Nucleus accumbens (tissue), 56 donors: ENCODE measurements at places on chromosomes 7 and 10.

GRCh38 chr10:110460111-110460809 lies 37.4 kb upstream of the DUSP5 start:
- DNase-seq: no peak

DNA sequence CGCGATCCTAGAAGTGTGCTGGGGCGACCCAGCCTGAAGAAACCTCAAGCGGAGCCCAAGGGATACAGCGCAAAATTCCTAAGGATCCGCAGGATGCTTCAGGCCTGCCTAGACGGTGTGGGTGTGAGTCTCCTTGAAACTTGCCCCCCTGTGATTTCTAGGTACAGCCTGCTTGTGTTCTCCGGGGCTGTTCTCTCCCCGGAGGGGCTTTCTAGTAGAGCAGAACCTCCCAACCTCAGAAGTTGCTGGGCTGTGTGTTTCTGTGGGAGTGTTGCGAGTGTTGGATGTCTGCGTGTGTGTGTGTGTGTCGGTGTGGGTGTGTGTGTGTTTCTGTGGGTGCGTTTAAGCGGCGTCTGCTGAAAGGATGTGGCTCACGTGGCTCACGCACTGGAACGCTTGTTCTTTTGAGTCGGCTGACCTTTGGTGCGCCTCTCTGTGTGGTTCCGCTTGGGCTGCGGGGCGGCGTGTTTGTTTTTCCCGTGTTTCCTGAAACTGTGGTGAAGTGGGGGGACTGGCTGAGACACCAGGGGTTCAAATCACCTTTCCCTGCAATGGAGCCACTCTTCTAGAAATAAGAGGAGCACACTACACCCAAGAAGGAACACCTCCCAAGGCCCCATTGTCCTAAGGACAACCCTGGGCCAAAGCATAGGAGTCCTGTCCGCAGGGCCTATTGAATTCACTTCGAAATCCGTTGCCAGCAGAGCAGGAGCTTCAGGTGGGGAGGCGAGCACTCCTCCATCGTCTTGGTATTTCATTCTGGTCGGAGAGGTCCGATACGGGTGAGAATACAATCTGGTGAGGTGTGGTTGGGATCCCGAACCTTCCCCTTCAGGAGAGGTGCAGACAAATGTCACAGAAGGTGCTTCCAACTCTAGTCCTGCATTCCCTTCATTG lies 25.1 kb upstream of the ZNF273 start:
- no peak for DNase-seq

- no peak for DNase-seq
Observed at GRCh38 chr7:157471259-157472125, 134.7 kb downstream of the DNAJB6 start.

DNA sequence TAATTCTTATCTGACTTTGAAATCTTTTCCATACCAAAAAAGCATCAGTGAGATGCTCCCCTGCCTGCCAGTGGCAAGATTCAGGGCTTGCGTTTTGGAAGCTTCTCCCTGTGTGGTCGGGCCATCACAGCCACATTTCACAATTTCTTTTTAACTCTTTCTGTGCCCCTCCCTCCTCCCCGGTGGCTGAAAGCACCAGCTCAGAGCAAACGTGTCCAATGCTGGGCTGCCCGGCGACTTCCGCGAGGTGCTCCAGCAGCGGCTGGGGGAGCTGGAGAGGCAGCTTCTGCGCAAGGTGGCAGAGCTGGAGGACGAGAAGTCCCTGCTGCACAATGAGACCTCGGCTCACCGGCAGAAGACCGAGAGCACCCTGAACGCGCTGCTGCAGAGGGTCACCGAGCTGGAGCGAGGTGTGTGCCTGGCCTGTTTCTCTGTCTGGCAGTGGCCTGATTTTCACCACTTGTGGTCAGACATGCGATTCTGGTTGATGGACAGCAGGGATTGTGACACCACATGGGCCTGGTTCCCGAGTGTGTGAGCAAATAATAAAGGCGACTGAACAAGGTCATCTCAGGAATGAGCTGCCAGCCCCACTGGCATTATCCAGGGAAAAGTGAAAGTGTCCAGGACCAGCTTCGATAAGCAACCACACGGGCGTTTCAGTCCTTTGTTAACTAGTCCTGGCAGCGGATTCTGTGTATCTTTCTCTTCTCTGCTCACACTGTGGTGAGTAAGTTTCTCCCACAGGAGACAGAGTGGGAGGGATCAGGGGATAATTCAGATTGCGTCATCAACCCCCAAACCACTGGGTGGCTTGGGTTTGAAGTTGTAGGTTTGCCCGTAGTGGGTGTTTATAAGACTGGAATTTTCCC lies 2.6 kb downstream of the NPTX2 start:
- no peak for DNase-seq

DNA sequence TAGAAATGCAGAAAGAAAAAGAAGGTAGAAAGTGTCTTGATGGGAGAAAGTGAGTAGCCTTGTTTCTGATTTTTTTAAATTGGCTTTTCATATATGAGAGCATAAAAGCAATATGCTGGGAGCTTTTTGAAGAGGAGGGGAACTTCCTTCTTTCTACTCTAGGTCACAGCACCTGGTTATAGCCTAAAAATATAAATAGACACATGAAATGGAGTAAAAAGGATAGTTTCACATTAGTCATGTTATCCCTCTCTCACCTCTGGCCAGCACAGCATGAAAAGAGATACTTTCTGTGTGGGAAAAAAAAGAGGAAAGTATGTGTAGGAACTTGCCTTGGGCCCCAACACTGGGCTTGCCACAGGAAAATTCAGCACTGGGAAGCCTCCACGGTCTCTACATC lies 292.2 kb upstream of the ZWINT start:
- no peak for DNase-seq

- DNase-seq: no peak
Observed at GRCh38 chr7:125572414-125572813, 642.8 kb upstream of the POT1 start.

GRCh38 chr7:157877298-157878090 lies 540.7 kb downstream of the DNAJB6 start:
- DNase-seq: no peak

GRCh38 chr7:41918597-41918996 lies 215.7 kb upstream of the INHBA start:
- no peak for DNase-seq

GRCh38 chr7:137960020-137960419 lies 41.9 kb downstream of the CREB3L2 start:
- DNase-seq: no peak

- no peak for DNase-seq
Observed at GRCh38 chr7:7577888-7578287, 11.2 kb downstream of the MIOS start.

DNA sequence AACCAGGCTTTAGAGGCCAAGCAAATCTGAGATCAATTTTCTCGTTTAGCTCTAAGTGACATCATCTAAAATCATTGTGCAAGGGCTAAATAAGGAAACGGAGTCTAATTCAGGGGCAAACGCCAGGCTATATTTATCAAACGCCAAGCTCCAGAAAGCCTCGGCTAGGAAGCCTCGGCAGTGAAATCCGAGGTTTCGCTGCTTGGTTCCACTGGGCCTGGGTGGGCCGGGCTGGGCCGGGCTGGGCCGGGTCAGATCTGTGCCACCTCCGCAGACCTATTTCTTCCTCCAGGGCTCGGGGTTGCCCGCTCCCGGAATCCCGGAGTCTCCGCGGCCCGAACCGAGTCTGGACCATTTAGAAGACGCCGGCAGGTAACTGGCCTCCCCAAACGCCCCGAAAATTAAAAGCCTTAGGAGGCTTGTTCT lies 459 bp upstream of the FEZF1 start:
- no peak for DNase-seq

DNA sequence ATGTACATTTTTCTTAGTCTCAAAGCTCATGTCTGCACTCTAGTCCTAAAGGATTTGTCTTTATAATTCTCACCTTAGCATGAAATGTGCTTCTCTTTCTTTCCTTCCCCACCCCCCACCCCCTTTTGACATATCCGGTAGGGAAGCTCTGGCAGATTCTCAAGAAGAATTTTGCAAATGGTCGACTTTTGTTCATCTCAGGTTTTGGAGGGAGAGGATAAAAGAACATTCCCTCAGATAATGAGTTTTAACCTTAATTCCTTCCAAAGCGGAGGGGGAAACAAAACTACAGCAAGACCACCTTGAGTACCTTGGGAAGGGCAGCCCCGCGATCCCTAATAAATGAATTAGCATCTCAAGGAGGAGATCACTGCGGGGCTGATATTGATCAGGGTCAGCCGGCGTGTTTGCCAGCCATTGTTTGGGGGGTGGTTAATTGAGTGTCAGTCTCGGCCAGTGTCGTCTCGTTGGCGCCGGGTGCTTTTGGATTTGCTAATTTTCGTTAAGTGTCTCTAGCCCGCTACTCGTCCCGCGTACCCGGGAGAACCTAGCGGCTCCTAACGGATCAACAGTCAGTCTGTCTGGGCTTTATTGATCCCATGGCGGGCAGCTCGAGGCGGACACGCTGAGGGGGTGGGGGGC lies 874 bp upstream of the BAMBI start:
- no peak for DNase-seq

- DNase-seq: no peak
Observed at GRCh38 chr7:70608229-70608628, 523.7 kb upstream of the GALNT17 start.

GRCh38 chr10:6487920-6488319 lies 92.2 kb downstream of the PRKCQ start:
- DNase-seq: no peak

- no peak for DNase-seq
Observed at GRCh38 chr10:30705101-30705624, 75.6 kb upstream of the LYZL2 start.

DNA sequence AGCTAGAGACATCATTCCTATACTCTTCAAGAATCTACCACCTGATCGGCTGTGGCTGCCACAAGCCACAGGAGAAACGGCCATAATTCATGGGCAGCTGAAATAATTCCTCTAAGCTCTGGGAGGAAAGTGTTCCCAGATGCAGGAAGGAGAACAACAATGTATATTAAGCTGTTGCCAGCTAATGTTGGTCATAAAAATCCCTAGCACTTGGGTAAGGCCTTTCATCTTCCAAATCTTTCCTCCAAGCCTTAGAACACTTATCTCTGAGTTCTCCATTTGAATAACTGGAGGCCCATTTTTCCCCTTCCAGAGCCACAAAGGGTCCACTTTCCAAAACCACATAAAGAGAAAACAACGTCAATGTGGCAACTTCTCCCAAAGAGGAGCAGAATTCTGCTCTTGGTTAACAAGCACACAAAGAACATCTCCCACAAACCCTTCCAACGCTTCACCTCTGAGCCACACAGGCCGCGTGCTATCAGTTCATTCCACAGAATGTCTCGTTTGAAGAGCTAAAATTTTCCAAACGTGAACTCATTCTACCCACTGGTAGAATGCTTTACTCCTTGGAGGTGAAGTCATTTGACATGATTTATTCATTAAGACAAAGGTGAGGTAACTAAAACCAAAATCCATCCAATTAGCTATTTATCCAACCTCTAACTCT lies 11.2 kb downstream of the KCNMA1 start:
- peak; percentile 26 for DNase-seq

DNA sequence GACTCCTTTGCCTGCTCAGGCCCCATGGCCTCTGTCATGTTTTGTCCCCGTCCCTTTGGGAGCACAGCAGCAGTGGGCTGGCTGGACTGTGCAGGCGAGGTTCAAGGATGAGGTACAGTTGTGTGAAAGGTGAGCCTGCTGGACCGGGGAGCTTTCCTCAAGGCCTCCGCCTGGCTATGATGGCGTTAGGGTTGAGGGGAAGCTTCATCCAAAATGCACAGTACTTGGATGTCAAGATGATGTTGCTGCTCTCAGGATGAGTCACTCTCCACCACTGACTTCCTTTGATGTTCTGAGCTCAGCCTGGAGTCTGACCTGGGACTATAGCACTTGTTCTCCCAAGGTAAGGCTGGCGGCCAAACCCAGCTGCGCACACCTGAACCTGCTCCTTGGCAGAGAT lies 152.7 kb upstream of the SHH start:
- DNase-seq: no peak

DNA sequence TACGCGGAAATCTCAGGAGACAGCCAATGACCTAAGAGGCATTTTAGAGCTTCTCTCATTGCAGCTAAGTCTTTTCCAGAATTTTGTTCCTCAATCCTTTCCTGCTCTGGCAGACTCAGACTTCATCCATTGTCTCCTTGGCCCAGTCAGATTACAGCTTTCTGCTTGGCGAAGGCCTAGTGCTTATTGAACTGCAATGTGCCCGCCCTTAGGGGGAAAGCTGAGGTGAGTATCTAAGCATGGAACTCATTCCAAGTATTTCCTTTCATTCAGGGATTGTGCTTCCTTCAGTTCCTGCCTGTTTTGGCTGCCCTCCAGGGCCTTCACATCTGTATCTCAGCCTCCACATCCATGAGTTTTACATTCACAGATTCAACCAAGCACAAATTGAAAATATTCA lies 37.5 kb downstream of the PRLHR start:
- DNase-seq: no peak

- DNase-seq: no peak
Observed at GRCh38 chr10:5525561-5526341, 990 bp downstream of the CALML3 start.

- DNase-seq: no peak
Observed at GRCh38 chr7:135859538-135859937, 110.9 kb upstream of the FAM180A start.

- DNase-seq: no peak
Observed at GRCh38 chr10:124878457-124878739, 63.5 kb upstream of the ZRANB1 start.

GRCh38 chr10:95305606-95306317 lies 15.0 kb upstream of the PDLIM1 start:
- DNase-seq: no peak

DNA sequence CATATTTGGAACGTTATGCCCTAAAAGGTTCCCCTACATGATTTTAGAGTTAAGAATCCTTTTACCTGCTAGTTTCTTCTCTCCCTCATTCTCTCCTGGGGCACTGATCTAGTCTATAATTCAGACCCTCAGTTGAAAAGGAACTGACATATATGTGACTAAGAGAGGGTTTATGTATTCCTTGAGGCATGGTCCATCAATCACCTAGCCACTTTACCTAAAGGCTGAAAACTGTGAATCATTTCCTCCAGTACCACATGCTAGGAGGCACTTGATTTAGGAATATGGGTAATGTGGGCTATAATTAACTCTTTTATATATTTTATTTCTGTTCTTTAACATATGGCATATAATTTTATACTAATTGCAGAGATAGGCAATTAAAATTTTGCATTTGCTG lies 303.5 kb downstream of the BBS9 start:
- DNase-seq: no peak

DNA sequence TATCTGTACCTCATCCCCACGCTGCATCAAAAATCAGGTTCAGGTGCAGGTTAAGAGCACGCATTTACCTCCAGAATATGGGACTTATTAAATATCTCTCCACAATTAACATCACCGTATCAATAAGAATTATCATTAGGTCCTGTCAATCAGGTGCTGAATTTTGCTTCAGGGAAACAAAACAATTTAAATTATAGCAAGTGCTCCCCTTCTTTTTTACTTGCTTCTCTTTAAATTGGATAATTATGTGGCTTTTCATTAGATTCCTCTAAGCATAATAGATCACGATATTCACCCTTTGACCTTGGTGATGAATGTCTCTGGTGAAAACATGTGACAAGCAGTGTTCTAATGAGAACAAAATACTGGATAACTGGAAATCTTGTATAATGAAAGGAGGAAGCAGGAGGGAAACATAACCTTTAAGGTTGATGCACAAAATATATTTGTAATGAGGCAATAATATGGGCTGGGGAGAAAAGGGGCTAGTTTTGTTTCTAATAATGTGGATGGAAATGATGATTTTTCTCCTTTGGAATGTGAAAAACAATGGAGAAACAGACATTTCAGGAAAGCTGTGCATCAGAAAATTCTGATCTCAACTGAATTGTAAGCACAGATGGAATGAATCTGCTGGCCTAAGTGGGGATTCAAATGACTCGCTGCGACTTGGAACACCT lies 166.9 kb downstream of the SNX10 start:
- DNase-seq: no peak

GRCh38 chr10:35889971-35890675 lies 248.0 kb upstream of the FZD8 start:
- no peak for DNase-seq
